ENCODE measurements at places on chromosomes 16 and 17.

DNA sequence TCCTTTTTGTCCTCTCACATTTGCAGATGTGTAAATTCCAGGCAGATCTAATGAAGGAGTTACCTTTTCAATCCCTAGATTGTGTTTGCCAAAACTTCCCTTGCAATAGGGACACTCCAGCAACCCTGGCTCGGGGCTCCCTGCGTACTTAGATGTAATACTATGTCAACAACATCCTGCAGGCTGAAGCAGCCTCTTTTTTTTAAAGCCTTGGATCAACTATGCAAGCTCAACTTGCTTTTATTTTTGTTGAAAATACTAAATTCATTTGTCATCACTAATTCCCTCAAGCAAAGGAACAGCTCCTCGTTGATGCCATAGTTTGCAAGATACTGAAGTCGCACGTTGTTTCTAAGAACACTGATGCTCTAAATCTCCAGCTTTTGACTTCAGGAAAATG is 59.1 kb downstream of the GRIN2A start:
- DNase-seq, result peak; percentile 39

GRCh38 chr16:50615891-50616290 is 65.2 kb downstream of the SNX20 start:
- DNase-seq, result peak; percentile 94

GRCh38 chr17:17204635-17205231 is 1.4 kb downstream of the PLD6 start:
- no peak for DNase-seq

DNA sequence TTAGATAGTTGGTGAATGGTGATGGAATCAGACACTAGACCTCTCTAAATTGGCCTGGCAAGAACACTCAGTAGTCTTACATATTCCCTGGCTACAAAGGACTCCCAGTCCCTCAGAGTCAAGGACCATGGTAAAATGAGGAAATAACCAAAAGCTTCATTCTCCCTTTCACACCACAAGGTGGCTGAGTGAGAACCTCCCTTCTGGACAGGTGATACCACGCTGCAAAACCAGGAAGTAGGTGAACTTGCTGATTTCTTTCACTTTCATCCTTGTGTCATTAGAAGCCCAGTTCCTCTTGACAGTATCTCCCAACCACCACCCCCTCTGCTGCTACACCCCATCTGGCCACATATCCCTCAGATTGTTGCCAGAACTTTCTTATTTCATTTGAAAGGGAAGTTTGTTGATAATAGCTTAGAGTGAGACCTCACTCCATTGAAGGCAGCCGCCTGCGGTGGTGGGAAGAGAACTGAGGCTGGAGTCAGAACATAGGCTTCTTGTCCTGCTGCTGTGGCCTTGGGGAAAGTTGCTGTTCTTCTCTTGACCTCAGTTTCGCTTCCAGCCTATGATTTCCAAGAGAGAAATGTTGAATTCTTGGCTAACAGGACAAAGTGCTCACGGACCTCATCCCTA is 290.6 kb upstream of the CCL2 start:
- no peak for DNase-seq

DNA sequence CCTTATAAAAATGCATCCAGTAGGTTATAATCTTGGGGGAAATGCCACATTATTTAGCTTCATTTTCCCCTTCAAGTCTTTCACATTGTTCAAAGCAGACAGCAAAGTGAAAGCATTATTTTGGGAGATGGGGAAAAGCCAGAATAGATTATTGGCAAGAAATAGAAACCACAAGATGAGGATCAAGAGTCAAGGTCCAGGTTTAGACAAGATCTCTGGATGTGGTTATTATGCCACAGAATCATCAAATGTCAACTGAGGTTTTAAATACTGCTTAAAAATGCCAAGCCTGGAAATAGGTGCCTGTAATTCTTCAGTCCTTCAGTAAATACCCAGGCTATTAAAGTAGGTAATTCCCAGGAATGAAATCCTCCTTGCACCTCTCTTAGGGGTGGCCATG is 65.1 kb upstream of the ALOX12 start:
- peak; percentile 31 for DNase-seq

DNA sequence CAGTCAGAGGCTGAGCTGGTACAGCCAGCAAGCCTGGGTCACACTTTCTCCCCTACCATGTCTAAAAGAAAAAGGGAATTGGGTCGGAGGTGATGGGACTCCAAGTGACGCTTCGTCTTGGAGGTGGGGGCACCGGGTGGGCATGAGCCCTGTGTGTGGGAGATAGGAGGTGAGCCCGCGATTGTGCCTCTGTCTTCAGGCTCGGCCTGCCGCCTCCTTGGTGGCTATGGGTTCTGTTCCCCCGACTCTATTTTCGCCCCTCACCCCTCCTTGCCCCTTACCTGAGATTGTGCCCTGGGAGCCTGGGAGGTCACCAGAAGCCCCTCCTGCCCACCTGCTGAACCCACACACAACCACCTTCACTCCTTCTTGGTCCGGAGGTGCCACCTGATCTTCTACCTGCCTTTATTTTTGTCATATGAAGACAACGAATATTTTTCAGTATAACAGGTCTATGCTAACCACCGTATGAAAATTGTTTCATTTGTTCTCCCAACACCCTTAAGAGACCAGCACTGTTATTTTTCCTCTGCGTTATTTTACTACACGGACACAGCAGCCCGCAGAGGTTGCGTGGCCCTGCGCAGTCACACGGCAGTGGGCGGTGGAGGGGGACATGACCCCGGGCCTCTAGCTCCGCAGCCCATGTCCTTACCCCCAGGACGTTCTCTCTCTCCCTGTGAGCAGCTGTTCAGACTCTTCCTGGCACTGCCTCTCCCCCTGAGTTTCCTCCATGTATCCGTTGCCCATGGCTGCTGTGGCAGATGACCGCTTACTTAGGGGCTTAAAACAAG is 49.9 kb downstream of the ATP2C2 start:
- no peak for DNase-seq

DNA sequence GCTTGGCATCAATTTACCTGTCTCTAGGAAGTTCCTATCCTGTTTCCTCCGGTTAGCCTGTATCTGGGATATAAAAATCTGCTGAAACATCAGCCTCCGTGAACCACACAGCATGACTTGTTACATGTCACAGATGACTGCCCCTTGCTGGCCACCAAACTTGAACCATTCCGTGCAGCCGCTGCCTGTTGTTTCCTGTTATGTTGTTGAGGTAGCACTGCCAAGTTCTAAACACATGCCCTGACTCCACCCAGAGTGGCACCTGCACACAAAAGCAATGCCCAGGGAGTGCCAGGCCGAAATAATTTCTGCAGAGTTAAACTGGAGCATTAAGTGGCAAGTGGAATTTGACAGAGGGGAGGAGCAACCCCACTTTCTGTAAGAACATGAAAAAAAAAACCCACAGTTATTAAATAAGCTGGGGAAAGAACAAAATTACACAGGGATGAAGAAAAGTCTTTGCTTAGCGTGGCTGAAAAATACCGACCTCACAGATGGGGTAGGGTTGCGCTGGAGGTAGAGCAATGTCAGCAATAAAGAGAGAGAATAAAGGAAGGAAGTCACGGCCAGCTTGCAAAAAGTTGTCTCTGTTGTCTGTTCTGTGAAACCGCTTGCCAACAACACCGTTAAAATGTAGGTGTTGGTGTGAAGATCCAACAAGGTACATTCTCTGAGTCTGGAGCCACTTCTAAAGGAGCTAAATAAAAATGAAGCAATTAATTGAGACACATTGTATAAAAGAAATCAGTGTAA is 174.6 kb upstream of the CDH13 start:
- DNase-seq, result no peak

DNA sequence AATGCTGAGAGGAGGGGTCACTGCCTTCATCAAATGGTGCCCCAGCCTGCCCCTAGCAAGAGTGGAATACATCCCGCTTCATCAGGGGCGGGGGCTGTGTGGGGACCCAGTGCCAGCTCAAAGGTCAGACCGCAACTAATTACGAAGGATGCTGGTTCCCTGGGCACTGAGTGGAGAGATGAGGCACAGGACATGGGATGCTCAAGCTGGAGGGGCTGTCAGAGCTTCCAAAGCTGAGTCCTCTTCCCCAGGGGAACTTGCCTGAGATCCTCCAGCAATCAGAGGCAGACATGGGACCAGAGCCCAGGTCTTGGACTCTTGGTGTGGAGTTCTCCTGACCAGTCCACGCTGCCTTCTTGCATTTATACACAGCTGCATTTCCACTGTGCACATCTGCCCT is 18.9 kb downstream of the UNC45B start:
- DNase-seq, result no peak

GRCh38 chr16:81495321-81496234 is 51.0 kb downstream of the CMIP start:
- peak; percentile 31 for DNase-seq

GRCh38 chr17:40526668-40527067 is 25.2 kb upstream of the TNS4 start:
- DNase-seq, result no peak

- peak; percentile 86 for DNase-seq
Measured at GRCh38 chr17:43406676-43407645, 8.2 kb downstream of the ARL4D start.

DNA sequence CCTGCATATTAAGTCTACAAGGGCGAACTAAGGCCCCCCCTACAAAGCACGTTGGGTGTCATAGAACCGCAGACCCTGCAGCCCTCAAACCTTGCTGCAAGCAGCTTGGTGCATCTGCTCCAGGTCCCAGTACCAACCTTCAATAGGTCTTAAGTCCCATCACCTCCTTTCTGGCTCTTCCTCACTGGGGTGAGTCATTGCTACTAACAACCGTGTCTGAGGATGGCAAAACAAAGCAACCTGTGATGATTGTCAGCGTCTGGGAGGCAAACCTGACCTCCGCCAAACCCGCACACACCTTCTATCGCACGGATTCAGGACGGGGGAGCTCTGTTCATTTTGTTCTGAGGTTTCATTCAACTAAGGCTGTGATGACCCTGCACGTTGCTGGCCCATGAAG is 138.9 kb downstream of the SLC39A11 start:
- DNase-seq, result no peak

- peak; percentile 72 for DNase-seq
Measured at GRCh38 chr17:2054512-2055291, at the start of gene HIC1. HIC1 (plus strand) TSS chr17:2055103; CDS start chr17:2056691, 1,588 bp downstream.

DNA sequence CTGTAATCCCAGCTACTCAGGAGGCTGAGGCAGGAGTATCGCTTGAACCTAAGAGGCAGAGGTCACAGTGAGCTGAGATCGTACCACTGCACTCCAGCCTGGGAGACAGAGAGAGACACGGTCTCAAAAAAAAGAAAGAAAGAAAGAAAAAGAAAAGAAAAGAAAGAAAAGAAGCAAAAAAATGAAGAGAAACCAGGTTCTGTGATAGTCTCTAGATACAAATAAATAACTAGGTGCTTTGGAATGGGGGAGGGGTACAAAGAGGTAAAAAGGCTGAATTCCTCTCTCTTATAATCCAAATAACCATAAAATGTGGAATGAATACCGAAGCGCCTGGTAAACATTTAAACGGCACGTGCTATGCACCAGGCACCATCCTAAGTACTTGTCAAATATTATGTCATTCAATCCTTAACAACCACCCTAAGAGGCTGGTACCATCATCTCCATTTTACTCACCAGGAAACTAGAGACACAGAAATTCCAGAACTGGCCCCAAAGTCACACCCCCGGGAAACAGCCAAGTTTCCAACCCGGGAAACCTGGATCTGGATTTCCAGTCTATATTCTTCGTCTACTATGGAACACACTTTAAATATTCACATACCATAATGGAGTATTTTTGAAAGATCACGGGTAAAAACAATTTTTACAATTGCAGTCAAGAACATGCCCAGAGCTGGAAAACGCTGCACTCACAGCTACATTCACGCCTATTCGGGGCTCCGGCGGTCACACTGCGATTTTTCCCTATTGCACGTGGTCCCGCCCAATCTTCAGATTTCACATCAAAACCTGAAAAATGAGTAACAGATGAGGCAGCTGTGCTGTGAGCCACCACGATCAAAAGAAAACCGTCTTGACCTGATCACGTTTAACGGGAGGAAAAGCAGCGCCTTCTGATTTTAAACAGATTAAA is 10.5 kb downstream of the NXN start:
- no peak for DNase-seq

- no peak for DNase-seq
Measured at GRCh38 chr16:10936272-10936984, 5.8 kb downstream of the DEXI start.

DNA sequence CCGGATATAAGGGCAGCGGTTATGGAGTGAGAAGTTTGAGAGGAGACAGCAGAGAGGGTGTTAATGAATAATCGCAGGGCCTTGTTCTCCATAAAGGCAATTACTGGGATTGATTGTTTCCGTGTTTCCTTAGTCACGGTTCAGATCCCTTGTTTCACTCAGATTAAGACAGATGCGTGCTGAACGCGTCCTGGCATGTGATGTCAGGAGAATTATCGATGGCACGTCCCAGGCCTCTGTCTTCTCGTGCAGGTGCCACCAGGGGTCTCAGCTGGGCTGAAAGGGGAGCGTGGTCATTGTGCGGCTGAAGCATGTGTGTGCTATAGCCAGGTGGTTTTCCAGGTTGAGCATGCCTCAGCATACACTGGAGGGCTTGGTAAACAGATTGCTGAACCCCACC is 142.4 kb upstream of the NOL11 start:
- no peak for DNase-seq

DNA sequence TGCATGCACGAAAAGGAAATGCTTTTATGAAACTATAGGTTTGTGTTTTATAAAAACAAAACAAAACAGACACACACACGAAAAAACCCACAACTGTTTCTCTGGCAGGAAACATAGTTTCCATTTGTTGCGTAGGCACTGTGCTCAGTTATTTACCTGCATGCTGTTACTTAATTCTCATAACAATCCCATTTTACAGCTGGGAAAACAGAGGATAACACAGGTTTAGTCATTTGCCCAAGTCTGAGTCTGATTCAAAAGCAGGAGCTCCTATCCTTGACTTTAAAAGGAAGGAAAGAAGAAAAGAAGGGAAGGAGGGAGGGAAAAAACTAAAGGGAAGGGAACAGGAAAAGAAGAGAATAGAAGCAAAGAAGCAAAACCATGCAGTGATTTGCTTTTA is 117.4 kb downstream of the DNAH3 start:
- no peak for DNase-seq

DNA sequence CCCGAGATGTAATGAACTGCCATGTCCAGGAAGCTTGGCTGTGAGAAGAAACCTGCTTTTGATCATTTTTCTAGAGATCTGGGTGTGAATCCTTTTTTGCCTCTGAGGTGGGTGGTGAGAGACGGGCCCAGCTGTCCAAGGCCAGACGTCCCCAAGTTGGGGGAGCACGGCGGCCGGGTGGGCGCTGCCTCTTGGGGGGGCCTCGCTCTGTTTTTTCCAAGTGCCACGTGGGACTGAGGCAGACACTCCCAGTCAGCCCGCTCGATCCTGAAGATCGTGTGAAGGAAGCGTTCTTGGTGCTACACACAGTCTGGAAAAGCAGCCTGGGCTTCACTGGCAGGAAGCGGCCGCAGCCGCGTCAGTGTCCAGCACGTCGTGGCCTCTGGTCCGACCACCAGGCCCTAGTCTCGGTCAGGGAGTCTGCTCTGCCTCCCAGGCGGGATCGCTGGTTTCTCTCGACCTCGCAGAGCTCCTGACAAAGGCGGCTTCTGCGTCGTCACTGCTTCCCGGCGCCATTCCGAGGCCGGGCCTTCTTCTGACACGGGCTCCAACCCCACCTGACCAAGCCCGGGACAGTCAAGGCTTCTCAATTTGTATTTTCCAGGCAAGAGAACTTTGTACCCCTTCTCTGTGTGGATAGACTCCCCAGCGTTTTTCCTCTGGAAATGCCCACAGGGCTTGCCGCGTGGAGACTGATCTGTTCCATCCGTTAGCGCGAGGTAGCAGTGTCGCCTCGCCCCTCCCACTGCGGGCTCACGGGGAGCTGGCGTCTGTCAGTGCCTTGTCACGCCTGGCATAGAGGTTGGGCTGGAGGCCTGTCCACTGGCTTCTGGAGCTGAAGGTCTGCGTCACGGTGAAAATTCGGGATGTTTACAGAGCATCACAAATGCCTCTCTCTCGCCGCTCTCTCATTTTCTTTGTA is 12.4 kb downstream of the PRSS27 start:
- DNase-seq, result no peak

Measured in fibroblast of the aortic adventitia (primary cell).